Stimulated activated CD8-positive, alpha-beta memory T cell treated with anti-CD3 and anti-CD28 coated beads, Interleukin-7, amount 100 ng/mL, for 1 hour (primary cell): ENCODE measurements at places on chromosomes 3 and 15.

DNA sequence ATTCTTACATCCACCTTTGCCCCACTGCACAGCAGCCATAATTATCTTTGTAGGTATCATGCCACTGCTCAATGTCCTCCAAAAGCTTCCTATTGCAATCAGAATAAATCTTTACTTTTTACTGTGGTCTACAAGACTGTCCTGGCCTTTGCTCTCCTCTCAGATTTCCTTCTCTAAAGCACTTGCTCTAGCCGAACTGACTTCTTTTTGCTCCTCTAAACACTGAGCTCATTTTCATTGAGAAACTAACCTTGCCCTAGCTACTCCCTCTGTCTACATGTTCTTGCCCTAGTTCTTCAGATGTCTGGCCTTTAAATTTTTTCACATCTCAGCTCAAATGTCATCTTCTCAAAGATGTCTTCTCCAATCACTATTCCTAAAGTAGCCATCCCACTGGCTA is 342.8 kb downstream of the TBC1D5 start:
- no peak for DNase-seq

DNA sequence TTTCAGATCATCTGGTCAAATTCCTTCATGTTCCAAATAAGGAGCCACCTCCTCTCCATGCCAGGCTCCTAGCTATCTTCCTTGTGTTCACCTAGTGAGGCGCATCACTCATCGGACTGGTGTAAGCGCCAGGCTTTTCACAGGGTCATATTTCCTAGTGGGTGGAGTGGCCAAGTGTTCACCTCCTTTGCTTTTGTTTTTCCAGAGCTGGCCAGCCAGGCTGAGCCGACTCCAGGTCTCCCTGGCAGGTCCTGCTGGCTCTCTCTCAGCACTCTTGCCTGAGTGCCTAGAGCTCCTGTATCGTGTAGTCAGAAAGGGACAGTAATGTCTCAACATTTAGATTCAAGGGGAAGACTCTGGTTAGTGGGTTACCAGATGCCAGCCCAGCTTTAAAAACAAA is 31.0 kb downstream of the HEG1 start:
- DNase-seq: no peak

DNA sequence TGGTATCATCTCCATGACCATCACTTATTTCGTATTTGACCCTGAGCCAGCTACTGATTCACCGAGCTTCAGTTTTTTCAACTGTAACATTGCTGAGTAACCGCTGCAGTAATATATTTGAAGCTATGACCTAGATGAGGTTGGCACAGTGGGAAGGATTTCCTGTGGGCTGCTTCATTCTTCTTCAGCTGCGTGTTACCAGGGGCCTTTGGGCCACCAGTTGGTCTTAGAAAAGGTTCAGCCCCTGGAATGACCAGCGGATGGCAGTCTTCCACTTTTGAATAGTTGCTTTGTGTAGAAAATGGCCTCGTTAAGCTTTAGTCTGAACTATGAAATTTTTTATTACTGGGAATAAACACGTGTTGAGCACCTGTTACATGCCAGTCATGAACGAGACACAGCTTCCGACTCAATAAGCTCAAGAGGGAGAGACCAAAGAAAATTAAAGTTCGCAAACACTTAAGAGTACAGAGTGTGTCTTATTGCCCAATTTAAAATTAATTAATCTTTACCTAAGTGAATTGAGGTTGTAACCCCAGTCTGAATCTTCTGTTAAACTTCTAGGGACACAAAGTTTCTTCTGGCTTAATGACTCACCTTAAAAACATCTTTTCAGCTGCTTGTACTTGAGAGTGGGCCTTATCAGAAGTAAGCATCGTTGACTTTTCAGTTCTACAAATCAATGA is 57.6 kb upstream of the NR2E3 start:
- DNase-seq: no peak

GRCh38 chr15:85910834-85911233 is 116.1 kb upstream of the KLHL25 start:
- no peak for DNase-seq

DNA sequence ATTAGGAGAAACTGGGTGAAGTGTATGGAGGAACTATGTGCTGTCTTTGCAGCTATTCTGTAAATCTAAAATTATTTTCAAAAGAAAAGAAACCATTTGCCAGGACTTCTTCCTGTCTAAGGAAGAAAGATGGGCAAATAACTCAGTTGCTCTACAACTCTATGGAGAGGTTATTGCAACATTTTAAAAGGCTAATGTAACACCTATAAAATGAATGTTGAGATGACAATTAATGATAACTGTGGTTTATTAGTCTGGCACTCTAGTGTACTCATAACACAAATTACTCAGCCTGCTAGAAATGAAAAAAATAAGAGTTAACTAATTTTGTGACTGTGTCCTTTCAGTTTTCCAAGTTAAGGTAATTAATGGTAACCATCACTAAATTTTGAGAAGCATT is 32.3 kb downstream of the SLC4A7 start:
- DNase-seq: no peak

DNA sequence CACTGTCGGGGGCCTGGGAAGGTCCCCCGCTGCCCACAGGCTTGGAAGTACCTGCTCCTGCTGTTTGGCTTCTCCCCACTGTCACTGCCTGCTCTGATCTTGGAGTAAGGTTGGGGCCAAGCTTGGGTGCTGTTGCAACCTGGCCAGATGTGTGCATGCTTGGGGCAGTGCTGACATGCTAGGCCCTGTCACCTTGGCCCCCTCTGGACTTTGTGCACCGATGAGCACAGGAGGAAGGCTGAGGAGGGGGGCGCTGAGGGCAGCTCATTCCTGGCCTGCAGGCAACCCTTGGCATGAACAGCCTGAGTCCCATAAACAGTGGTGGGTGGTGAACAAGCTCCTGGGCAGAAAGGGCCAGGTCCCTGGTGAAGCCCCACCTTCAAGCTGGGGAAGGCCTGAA is 4.0 kb upstream of the XCR1 start:
- DNase-seq: no peak

DNA sequence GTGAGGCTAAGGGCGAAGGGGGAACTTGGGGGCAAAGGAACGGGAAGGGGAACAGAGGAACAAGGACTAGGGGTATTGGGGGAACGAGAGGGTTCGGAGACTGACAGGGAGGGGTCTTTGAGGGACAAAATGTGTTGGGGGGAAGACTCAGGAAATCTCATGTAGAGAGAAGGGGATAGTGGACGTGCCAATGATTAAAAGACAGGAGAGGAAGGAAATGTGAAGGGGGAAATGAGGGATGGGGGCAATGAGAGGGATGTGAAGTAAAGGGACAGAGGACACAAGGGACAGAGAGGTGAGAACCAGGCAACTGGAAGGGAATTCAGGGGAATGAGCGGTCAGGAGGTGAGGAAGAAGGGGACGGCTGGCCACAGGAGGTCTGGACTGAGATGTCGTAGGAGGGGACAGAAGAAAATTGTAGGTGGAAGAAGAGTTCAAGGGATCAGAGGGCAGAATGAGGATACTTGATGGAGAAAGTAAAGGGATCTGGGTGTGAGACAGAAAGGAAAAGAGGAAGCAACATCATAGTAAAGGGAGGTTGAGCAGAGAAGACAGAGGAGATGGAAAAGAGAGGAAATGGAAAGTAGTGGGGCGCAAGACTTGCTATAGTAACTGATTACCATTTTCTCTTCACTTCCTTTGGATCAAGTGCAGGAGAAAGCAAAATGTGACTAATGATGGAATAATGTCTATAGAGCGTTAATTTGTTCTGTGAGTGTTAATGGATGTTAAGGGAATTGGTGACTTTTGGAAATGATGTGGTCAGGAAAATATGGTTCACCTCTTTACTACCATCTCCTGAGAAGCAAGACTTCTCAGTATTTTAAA is 749 bp downstream of the RAB8B start:
- DNase-seq: no peak

- no peak for DNase-seq
Observed at GRCh38 chr15:99981839-99982658, 248.8 kb upstream of the LYSMD4 start.
